ENCODE measurements at places on chromosomes 6 and 20. TPM values are rescaled to one million over a fixed set of nuclear protein-coding genes. Genes with fewer than 3 reads are reported as not detected.

The DSP gene
- total RNA-seq, result 0.15 TPM

The C6orf58 gene
- total RNA-seq, result not detected

GRCh38 chr20:2822073-2822472 lies 5.9 kb downstream of the TMEM239 start:
- H3K4me1 ChIP-seq, result peaks cover 34% of the 10 kb centered on the region
- H3K27ac ChIP-seq, result no peak overlapping the region
- H3K4me3 ChIP-seq, result no peak overlapping the region
- no peaks in the 10 kb centered on the region for H3K36me3 ChIP-seq
- DNase-seq, result peak; percentile 64

DNA sequence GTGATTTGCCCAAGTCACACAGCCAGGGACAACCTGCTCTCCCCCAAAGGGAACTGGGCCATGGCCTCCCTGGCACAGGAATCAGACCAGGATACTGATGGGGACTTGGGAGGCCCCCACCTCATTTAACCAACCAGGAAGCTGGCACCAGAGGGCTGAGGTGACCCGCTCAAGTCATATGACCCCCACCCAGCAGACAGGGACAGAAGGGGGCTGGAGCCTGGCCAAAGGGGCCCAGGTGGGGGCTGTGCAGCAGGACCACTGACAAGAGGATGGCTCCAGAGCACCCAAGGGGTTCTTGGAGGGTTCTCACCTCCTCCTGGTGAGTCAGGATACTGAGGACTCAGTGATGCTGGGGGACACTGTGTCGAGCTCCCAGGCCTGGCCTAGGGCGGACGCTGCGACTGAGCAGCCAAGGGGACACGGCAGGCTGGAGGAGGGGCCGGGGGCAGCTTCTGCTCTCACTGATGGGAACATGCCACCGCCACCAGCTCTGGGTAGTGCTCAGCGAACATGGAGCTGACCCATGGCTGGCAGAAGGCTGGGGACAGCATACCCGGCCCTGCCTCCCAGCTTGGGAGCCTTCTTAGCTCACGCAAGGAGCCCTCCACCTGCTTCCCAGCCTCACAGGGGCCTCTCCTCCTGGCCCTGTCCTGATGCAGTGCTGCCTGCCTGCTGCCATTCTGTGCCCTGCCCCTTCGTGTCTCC lies 1.2 kb downstream of the CST7 start:
- H3K4me1 ChIP-seq, result peaks cover 79% of the 10 kb centered on the region
- H3K4me3 ChIP-seq, result peak overlapping the region; percentile 89
- H3K36me3 ChIP-seq, result peaks cover 79% of the 10 kb centered on the region
- H3K27ac ChIP-seq, result peak overlapping the region; percentile 98

GRCh38 chr6:36820700-36821580 lies 18.3 kb downstream of the CPNE5 start:
- H3K4me1 ChIP-seq, result peaks cover 11% of the 10 kb centered on the region
- H3K27ac ChIP-seq, result no peak overlapping the region
- DNase-seq, result no peak
- H3K36me3 ChIP-seq, result no peaks in the 10 kb centered on the region
- no peak overlapping the region for H3K4me3 ChIP-seq
- H3K27me3 ChIP-seq, result peaks cover 8% of the 10 kb centered on the region

DNA sequence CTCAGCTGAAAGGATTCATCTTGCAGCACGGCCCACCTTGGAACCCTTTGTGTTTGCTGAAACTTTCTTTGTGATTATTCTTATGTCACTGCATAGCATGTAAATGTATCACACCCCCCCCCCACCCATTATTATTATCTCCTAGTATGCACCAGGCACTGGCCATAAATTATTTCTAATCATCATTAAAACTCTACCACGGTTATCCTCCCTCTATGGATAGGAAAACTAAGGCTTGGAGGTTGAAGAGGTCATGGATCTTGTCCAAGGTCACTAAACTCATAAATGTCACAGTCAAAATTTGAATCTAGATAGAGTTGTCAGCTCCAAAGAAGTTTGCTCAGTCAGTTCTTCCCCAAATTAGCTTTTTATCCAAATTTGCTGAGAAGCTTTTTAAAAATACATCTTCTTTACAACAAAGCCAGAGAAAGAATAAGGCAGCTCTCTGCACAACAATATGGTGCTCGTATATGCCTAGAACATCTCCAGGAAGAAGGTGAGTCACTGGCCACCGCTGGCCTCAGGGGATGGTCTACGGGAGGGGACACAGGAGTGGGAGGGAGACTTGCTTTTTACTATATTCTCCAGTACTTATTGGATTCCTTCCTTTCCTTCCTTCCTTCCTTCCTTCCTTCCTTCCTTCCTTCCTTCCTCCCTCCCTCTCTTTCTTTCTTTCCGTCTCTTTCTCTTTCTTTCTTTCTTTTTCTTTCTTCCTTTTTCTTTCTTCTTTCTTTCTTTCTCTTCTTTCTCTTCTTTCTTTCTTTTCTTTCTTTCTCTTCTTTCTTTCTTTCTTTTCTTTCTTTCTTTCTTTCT lies 134.5 kb downstream of the VEGFA start:
- peaks cover 5% of the 10 kb centered on the region for H3K27me3 ChIP-seq
- no peak overlapping the region for H3K27ac ChIP-seq
- DNase-seq, result no peak
- H3K4me3 ChIP-seq, result no peak overlapping the region
- H3K4me1 ChIP-seq, result no peaks in the 10 kb centered on the region

- H3K27me3 ChIP-seq, result no peaks in the 10 kb centered on the region
- no peaks in the 10 kb centered on the region for H3K36me3 ChIP-seq
- no peak overlapping the region for H3K27ac ChIP-seq
- no peaks in the 10 kb centered on the region for H3K4me1 ChIP-seq
These were observed 202.7 kb downstream of the ARHGAP18 start for GRCh38 chr6:129507059-129507807.

Measured in activated CD4-positive, alpha-beta memory T cell treated with anti-CD3 and anti-CD28 coated beads, Interleukin-2, amount 10 ng/mL, durations not matched to agents 7 days and 5 days (primary cell).